ENCODE measurements at places on chromosomes 5 and 9.

DNA sequence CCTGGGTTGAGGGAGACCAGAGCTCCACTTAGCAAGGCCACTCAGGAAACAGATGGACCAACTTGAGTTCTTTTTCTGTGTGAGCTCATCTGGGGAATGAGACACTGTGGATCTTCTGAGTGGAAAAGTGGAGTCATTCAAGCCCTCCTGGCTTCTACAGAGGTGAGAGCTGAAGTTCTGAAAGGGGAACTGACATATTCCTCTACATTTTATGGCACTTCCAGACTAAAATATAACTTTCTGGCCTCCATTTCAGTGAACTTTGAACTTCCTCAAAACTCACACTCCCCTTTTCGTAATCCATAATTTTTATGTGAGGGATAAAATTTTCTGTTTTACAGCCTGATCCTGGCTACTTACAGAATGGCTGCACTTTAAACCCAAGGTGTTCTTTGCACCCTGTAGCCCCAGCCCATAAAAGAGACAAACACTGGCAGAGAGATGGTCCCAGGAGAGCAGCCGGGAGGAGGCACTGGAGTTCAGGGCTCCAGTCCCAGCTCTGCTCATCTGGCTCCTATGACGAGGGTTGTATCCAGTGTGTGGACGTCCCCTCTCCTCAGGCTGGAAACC lies 10.8 kb downstream of the SPAAR start:
- DNase-seq: no peak

DNA sequence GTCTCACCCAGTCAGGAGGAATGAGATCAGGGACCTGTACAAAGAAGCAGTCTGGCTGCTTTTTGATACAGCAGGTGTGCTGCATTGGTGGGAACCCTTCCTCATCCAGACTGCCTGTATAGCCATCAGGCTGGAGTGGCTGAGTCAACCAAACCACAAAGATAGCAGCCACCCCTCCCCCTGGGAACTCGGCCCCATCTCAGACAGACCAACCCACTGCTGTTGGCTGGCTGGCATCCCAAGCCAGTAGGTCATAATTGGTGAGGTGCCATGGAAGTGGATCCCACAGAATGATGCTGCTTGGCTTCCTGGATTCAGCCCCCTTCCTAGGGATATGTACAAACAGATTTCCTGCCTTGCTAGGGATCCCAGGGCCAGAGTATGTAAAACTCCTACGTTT lies 60.9 kb downstream of the YTHDC2 start:
- DNase-seq: no peak

DNA sequence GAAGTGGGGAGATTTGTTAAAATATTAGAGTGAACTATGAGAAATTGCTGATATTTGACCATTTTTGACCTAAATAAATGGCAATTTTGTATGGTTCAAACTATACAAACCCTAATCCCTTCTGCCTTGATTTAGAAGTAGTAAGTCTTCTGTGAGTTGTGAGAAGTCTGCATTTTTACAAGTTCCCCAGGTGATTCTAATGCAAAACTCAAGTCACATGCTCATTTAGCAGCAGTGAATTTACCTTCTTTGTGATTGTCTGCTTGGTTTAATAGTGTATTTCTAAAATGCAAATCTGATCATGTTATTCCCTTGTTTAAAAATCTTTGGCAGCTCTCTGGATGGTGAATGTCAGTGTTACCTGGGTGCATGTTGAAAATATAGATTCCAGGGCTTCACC lies 2.8 kb downstream of the MEGF10 start:
- DNase-seq: no peak

GRCh38 chr5:79612667-79613198 lies 492 bp downstream of the TENT2 start:
- no peak for DNase-seq

GRCh38 chr5:157523976-157524375 lies 51.6 kb downstream of the ADAM19 start:
- DNase-seq: no peak

- no peak for DNase-seq
Observed at GRCh38 chr9:8292657-8293056, 493.1 kb upstream of the DMAC1 start.

- DNase-seq: no peak
Observed at GRCh38 chr5:143134900-143135299, 268.6 kb downstream of the NR3C1 start.

DNA sequence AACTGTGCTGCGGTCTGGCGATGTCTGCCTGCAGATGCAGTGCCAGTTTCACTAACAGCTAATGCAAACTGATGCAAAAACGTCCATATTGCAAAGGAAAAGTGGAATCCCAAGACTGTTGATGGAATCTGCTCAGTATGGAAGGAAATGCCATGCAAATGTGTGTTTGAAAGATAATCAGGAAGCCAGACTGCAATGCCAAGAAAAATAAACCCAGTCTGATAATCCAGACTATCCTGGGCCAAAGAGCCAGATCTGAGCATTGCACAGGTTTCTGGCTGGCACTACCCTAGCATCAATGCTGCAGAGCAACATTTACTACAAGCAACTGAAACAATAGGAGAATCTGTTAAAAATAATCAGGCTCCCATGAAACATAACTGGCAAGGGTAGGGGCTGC lies 130.3 kb downstream of the FSTL4 start:
- DNase-seq: no peak

GRCh38 chr9:29616844-29617243 lies 2043.6 kb upstream of the C9orf72 start:
- DNase-seq: no peak

GRCh38 chr9:71490810-71491209 lies 277.5 kb downstream of the CEMIP2 start:
- no peak for DNase-seq

GRCh38 chr5:105695941-105696340 lies 1974.8 kb downstream of the EFNA5 start:
- DNase-seq: no peak

DNA sequence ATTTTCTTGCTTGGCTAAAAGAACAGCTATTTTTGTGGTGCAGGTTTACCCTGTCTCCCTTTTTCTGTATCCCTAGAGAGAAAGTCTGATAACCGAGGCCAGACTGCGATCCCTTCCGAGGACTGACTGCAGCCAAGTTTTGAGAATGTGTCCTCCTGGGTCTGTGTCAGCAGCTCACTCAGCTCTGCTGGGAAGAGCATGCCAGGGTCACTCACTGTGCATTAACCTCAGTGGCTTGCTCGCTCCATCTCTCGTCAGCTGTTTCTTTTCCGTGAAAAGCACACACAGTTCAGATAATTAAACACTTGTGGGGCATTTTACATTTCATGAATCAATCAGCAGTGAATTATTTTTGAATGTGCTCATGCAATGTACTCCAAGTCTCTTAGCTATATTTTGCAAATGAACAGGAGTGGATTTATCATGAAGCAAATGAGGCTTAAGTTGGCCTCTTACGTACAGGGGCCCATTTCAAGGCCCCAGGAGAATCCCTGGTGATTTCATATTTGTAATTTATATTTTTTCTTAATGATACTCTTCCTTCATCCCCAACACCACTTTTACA lies 252.1 kb downstream of the SMARCA2 start:
- no peak for DNase-seq

DNA sequence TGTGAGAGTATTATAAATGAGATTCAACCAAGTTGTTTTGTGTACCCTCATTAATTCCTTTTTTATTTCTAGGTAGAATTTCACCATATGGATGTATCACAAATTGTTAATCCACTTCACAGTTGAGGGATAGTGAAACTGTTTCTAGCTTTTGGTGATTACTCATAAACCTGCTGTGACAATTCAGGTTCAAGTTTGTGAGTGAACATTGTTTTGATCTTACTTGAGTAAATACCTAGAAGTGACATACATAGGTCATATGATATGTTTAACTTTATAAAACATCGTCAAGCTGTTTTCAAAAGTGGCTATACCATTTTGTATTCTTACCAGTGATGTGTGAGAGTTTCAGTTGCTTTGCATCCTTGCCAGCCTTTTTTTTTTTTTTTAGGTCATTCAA lies 112.9 kb downstream of the CAMK4 start:
- DNase-seq: no peak

DNA sequence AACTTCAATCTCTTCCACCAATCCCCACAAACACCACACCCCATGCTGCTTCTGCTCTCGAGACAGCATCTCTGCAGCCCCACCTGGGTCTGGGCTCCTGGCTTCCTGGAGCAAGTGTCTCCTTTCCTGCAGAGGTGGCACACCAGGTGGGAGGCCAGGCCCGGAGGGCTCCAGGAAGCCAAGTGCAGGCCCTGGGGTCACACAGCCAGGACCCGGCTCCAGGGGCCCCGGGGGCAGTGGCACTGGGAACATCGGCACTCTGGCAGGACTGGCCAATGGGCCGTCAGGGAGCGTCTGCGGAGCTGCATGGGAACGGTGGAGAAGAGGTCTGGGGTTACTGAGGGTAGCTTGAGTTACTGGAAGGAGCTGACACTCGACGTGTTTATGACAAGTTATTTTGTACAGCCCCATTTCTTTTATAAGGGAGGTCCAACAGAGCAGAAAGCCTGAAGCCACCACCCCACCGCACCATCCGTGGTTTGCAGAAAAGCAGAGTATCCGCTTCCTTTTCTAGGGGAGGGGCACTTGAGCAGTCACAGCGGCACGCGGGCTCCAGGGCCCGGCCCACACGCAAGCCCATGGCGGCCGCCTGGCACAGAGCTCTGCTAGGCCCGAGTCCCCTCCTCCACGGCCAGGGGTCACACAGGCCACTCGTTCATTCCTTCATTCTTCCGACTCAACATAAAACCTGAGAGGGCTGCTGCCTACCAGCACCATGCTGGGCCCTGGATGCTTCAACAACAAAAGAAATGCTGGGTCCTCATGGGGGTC lies 14.6 kb upstream of the INPP5E start:
- DNase-seq: no peak

- DNase-seq: no peak
Observed at GRCh38 chr5:19067741-19068140, 920.3 kb downstream of the CDH18 start.
